ENCODE measurements at places on chromosomes 7 and 10. TPM values are rescaled to one million over a fixed set of nuclear protein-coding genes. Genes with fewer than 3 reads are reported as not detected.
A peak's percentile ranks its signal among the peaks of the same experiment; 100 is the strongest.

DNA sequence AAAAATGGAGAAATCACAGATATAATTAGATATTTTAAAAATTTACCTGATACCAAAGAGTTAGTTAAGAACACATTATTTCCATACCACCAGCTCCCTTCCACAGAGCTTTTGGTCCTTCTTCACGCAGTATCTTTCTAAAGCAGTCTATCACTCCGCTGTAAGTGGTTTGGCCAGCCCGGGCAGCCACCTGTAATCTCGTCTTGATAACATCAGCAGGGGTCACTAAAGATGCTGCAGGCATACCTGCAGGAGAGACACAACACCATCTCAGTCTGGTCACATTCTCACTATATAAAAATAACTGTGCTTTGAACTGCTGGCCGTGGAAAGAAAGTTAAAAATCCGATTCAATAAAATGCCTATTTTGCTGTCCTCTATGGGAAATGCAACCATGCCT lies 200.1 kb downstream of the SLC25A13 start:
- no peak overlapping the region for H3K27ac ChIP-seq
- H3K4me3 ChIP-seq, result no peak overlapping the region
- peaks cover 38% of the 10 kb centered on the region for H3K36me3 ChIP-seq
- no peaks in the 10 kb centered on the region for H3K4me1 ChIP-seq
- no peak for DNase-seq
- H3K27me3 ChIP-seq, result no peaks in the 10 kb centered on the region

- H3K36me3 ChIP-seq, result peaks cover 7% of the 10 kb centered on the region
- H3K4me3 ChIP-seq, result no peak overlapping the region
- no peak for DNase-seq
- H3K27me3 ChIP-seq, result no peaks in the 10 kb centered on the region
- H3K4me1 ChIP-seq, result peaks cover 11% of the 10 kb centered on the region
Observed at GRCh38 chr10:7956508-7956907, 98.0 kb upstream of the GATA3 start.

DNA sequence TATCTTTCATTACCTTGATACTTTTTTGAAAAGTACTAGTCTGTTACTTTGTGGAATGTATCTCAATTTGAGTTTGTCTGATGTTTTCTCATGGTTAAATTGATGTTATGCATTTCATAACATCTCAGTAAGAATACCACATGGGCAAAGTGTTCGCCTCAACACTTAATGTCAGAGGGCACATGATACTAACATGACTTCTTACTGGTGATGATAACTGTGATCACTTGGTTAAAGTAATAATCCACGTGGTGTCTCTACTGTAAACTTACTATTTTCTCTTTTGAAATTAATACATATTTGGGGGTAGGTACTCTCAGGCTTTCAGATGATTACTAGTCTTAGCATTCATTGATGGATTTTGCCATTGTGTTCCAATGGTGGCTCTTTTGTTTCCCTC lies 2.2 kb downstream of the SDHAF3 start:
- H3K4me3 ChIP-seq, result no peak overlapping the region
- H3K36me3 ChIP-seq, result peaks cover 14% of the 10 kb centered on the region
- H3K4me1 ChIP-seq, result peaks cover 43% of the 10 kb centered on the region
- no peak for DNase-seq
- H3K27me3 ChIP-seq, result no peaks in the 10 kb centered on the region
- no peak overlapping the region for H3K27ac ChIP-seq

DNA sequence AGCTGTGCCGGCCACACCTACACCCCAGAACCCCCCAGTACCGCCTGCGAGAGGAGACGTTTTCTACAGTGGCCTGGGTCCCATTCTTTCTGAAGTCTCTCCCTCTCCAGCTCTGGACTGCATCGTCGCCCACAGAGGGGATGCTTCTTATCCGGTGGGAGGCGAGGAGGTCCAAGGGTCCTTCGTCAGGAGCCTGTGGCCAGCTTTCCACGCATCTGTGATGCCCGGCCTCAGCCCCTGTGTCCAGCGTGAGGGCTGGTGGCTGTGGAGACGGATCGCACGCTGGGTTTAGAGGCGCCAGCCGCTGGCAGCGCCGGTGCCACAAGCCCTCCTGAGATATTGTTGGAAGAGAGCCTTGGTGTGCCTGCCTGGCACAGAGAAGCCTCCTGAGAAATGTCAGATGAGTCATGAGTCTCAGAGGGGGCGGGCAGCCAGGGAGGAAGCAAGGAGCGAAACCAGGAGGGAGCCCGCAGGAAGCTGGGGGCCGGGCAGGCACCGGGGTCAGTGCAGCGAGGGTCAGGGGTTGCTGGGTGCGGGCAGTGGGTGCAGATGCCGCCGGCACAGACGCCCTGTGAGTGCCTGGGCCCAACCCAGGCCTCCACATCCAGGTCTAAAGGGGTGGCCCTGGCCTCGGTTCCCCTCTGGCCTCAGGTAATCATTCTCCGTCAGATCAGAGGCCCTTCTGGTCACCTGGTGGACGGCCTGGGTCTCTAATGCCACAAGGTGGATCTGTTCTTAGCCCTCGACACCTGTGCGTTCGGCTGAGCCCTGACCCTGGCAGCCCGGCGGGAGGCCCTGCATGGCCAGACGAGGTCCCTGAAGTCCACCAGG lies 86.0 kb upstream of the DIP2C start:
- no peaks in the 10 kb centered on the region for H3K36me3 ChIP-seq
- H3K4me1 ChIP-seq, result no peaks in the 10 kb centered on the region
- H3K4me3 ChIP-seq, result no peak overlapping the region
- no peak for DNase-seq
- peaks cover 6% of the 10 kb centered on the region for H3K27me3 ChIP-seq
- H3K27ac ChIP-seq, result no peak overlapping the region

GRCh38 chr7:111238886-111239285 lies 148.0 kb downstream of the LRRN3 start:
- peaks cover 5% of the 10 kb centered on the region for H3K36me3 ChIP-seq
- H3K27me3 ChIP-seq, result no peaks in the 10 kb centered on the region
- H3K27ac ChIP-seq, result no peak overlapping the region

Gene FZD8
- 0.22 TPM for total RNA-seq

DNA sequence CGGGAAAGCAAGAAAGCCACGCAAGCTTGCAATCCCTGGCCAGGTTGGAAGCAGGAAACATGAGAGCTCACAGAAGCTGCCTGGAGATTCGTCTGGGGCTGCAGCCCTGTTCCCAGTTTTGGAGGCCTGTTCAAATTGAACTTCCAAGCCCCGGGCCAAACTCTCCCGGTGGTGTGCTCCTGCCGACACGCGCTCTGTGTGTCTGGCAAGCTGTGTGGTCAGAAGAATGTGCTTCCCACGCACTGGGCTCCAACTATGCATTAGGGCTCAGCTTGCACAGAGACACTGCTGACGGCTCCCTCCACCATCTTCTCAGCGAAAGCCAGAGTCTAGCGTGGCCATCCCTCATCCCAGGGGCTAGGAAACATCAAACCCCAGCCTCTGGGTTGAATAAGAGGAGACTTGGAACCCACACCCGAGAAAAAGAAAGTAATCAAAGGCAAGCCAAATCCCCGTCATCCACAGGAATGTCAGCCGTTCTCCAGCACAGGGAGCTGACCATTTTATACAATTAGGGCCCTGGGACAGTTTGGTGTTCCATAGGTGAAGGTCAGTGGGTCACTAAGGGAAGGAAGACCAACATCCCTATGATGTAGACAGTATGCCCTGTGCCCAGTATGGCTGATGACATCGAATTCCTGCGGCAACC lies 107.2 kb downstream of the FGFR2 start:
- no peak overlapping the region for H3K27ac ChIP-seq
- DNase-seq, result no peak
- H3K4me1 ChIP-seq, result no peaks in the 10 kb centered on the region
- H3K27me3 ChIP-seq, result no peaks in the 10 kb centered on the region
- H3K36me3 ChIP-seq, result no peaks in the 10 kb centered on the region

GRCh38 chr10:13512564-13512963 lies 16.2 kb downstream of the BEND7 start:
- H3K4me1 ChIP-seq, result no peaks in the 10 kb centered on the region
- no peak for DNase-seq
- peaks cover 8% of the 10 kb centered on the region for H3K27me3 ChIP-seq
- no peak overlapping the region for H3K27ac ChIP-seq
- H3K36me3 ChIP-seq, result no peaks in the 10 kb centered on the region

GRCh38 chr10:100524206-100524605 lies 4.5 kb upstream of the SEC31B start:
- peaks cover 2% of the 10 kb centered on the region for H3K27me3 ChIP-seq
- peaks cover 17% of the 10 kb centered on the region for H3K4me1 ChIP-seq
- H3K27ac ChIP-seq, result no peak overlapping the region
- H3K36me3 ChIP-seq, result peaks cover 53% of the 10 kb centered on the region
- no peak for DNase-seq

- no peak overlapping the region for H3K4me3 ChIP-seq
- peaks cover 7% of the 10 kb centered on the region for H3K27me3 ChIP-seq
- DNase-seq, result no peak
- H3K4me1 ChIP-seq, result no peaks in the 10 kb centered on the region
- no peaks in the 10 kb centered on the region for H3K36me3 ChIP-seq
- no peak overlapping the region for H3K27ac ChIP-seq
Observed at GRCh38 chr10:24242562-24242961, 33.6 kb downstream of the KIAA1217 start.

- DNase-seq, result no peak
- no peak overlapping the region for H3K4me3 ChIP-seq
- H3K27ac ChIP-seq, result no peak overlapping the region
- H3K4me1 ChIP-seq, result no peaks in the 10 kb centered on the region
Observed at GRCh38 chr10:104608091-104608828, 32.8 kb upstream of the SORCS3 start.

DNA sequence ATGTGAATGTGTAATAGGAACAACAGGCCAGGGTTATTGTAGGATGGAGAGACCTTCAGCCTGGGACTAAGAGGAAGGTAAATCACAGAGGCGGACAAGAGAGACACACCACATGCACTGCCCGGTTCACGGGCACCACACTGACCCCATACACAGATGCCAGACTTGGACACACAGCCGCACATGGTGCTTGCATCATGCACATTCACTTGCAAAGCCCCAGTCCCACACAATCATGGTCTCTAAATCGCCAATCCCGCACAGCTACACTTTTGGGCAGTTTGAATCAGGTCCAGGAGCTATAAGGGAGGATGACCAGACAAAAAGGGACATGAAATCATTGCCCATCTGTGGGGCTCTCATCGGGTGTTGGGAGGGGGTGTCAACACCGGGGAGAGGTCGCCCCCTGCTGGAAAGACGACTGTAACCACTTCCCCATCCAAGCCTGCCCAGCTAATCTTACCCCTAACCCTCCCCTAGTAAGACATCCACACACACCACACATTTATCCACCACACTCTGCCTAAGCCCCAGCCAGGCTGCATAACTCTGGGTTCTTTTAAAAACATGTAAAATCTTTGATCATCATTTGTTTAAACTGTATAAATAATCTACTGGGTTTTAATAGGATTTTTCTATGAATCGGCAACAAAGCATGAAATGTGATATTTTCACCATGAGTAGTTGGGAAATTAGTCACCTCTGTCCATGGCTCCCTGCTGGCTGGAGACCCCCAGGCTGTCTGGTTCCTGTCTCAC lies 40.5 kb upstream of the SLF2 start:
- H3K4me3 ChIP-seq, result no peak overlapping the region
- no peak overlapping the region for H3K27ac ChIP-seq
- H3K36me3 ChIP-seq, result no peaks in the 10 kb centered on the region
- no peaks in the 10 kb centered on the region for H3K4me1 ChIP-seq

DNA sequence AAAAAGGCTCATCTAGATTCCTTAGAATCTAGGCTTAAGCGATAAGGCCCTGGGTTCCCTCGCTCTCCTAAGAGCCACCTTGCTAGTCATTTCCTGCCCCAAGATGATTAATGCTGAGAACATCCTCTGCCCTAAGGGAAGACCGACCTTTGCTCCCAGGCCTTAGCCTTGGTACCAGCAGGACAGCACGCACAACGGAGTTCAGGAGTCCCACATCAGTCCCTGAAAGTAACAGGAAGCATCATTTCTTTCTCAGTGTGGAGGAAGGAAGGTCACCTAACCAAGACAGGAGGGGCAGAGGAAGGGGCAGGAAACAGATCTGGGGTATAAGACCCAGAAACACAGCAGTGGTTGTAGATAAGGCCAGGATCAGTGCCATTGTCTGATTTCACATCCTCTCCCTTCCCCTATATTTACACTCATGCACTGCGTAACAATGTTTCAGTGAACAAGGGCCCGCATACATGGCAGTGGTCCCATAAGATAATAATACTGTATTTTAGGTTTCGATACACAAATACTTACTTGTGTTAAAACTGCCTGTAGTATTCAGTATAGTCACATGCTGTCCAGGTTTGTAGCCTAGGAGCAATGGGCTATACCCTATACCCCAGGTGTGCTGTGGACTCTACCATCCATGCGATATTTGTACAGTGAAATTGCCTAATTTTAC lies 8.1 kb upstream of the FAM107B start:
- H3K27ac ChIP-seq, result peak overlapping the region; percentile 41
- H3K36me3 ChIP-seq, result no peaks in the 10 kb centered on the region
- DNase-seq, result no peak
- H3K4me3 ChIP-seq, result no peak overlapping the region
- peaks cover 10% of the 10 kb centered on the region for H3K4me1 ChIP-seq
- H3K27me3 ChIP-seq, result no peaks in the 10 kb centered on the region

Gene HOXA5
- not detected for total RNA-seq

Gene ASAH2B
- total RNA-seq, result 1.3 TPM

DNA sequence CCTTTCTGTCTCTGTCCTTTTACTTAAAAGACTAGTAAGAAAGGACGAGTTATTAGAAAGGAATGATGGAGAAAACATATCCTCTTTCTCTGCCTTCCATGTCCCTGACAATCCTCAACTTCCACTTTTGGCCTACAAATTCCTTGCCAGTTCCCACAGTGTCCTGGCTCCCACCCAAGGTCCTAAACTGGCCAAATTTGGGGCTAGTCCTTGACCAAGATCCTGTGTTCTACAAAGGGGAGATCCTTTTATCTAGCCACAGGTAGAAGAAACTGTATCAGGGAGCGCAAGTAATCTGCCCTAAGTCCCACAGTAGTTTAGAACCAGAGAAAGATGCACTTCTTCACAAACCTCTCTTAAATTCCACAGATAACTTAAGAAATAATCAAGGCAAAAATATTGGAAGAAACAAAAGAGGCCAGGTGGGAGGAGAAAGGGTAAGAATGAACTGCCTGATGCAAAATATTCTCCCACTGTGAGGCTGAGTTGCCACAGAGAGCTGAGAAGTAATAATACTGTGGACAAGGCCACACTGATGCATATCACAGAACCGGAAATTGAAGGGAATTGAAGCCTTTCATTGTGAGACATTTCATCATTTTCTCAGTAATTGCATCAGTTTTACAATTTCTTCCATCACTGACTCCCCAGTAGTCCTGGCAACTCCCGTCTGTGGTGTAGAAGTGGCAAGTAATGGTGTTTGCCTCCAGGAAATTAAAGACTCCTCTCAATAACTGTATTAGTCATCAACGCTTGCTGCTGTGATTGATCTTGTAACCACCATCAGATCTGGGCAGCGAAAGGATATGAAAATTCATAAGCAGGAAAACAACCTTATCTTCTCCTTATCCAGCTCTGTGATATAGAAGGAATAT lies 47.2 kb downstream of the DNAJC12 start:
- H3K36me3 ChIP-seq, result no peaks in the 10 kb centered on the region
- H3K27ac ChIP-seq, result no peak overlapping the region
- no peaks in the 10 kb centered on the region for H3K27me3 ChIP-seq
- no peak overlapping the region for H3K4me3 ChIP-seq

GRCh38 chr7:4931943-4932342 lies 27.0 kb downstream of the MMD2 start:
- H3K4me1 ChIP-seq, result no peaks in the 10 kb centered on the region
- no peaks in the 10 kb centered on the region for H3K27me3 ChIP-seq
- no peak overlapping the region for H3K4me3 ChIP-seq
- H3K27ac ChIP-seq, result no peak overlapping the region
- no peaks in the 10 kb centered on the region for H3K36me3 ChIP-seq

Gene GBX1
- total RNA-seq, result not detected
